ENCODE measurements at places on chromosomes 4 and X. TPM values are rescaled to one million over a fixed set of nuclear protein-coding genes. Genes with fewer than 3 reads are reported as not detected.

Gene TKTL1
- 0.31 TPM for polyA plus RNA-seq

- no peak for DNase-seq
These were observed 2.5 kb downstream of the TENM3 start for GRCh38 chr4:182245541-182246215.

- DNase-seq, result no peak
These were observed 75.8 kb upstream of the NHS start for GRCh38 chrX:17299206-17299605.

DNA sequence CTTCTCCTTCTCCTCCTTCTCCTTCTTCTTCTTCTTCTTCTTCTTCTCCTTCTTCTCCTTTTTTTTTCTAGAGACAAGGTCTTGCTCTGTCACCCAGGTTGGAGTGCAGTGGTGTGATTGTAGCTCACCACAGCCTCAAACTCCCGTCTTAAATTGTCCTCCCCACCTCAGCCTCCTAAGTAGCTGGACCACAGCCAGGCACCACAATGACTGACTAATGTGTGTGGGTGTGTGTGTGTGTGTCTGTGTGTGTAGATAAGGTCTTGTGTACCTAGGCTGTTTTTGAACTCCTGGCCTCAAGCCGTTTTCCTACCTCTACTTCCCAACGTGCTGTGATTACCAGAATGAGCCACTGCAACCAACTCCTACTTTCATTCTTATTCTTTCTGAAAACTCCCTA is 390.9 kb downstream of the ADAM29 start:
- DNase-seq, result no peak

- DNase-seq, result no peak
These were observed 131.7 kb downstream of the SPCS3 start for GRCh38 chr4:176451443-176451842.

DNA sequence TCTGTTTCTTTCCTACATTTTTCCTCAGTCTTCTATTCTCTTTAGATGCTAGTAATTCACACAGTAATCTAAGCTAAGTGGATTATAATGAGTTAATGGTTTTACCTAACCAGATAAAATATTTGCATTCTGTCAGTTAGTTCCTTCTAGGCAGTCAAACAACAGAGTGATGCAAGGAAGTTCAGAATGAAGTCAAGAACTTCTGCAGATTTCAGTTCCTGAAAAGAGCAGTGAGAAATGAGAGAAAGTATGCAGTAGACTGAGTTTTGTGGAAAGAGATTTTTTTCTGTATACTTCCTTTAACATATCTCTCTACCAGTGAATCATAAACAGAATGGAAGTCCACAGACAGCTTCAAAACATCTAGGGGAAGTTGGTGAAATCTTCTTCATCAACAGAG is 774.0 kb upstream of the POU3F4 start:
- no peak for DNase-seq

DNA sequence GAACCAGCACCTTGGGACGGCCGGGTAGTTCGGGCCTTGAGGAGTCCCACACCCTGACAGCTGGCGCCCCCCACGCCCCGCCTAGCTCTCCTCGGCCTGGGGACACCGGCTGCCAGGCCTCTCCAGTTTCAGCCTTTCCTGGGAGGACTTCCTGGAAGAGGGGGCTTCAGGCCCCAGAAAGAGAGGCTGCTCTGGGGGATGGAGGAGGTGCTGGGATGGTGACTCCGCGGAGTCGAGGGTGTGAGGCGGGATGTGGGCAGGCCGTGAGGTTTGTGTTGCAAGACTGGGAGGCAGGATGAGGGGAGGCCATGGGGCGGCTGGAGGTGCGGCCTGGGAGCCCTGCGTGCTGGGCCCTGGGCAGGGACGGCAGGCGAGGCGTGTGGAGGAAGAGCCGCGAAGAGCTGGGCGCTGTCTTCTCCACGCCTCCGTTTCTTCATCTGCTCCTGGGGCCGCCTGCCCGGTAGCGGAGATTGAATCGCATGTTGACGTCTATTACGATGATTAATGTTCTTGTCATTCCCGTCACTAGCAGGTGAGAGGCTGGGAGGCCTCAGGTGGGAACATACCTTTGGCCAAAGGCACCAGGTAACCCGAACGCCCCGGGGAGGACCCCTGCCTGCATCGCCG is 918 bp upstream of the FGFRL1 start:
- peak; percentile 77 for DNase-seq

- DNase-seq, result no peak
These were observed 66.1 kb downstream of the KLHL4 start for GRCh38 chrX:87583679-87584078.

DNA sequence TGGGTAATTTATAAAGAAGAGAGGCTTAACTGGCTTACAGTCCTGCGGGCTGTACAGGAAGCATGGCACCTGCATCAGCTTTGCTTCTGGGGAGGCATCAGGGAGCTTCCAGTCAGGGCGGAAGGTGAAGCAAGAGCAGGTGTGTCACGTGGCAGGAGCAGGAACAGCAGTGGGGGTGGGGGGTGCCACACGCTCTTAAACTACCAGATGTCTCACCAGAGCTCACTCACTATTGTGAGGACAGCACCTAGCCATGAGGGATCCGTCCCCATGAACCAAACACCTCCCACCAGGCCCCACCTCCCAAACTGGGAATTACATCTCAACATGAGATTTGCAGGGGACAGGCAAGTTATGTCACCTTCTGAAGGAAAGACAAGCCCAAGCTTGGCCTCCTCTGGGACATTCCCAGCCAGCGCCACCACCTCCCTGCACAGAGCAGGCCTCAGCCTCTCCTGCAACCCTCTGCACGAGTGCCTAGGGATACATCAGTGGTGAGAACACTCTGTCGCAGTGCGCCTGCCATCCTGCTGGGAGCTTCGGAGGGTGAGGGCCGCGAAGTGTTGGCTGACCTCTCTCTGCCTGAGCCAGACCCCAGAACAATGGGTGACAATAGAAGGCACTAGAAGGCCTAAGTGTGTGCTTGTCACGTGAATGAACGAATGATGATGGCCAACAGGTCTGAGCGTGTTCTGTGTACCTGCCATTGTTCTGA is 244.3 kb downstream of the EVC2 start:
- DNase-seq, result no peak

DNA sequence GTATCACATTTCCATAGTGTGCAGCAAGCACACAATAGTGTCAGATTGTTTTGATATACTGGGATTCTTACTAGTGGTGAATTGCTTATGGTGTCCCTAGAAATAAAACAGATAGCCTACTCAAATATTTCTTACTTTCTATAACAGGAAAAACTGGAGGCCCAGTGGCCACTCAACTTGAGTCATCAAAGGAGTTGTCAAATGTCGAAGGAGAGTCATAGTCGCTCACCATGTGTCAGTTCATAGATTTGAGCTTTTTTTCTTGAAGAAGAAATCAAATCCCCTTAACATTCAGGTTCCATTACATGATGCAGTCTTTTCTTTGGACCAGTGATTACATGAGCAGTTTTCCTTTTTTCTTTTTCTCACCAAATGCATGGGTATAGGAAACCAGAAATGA is 1271.0 kb downstream of the RAPGEF2 start:
- no peak for DNase-seq

Measured in adrenal gland (tissue), 19 donors.